Suppressor macrophage (primary cell): ENCODE measurements at places on chromosomes 7 and 10.
A peak's percentile ranks its signal among the peaks of the same experiment; 100 is the strongest.

GRCh38 chr7:23356726-23357125, 57.6 kb downstream of the MALSU1 start:
- DNase-seq: no peak

- peak; percentile 83 for DNase-seq
Measured at GRCh38 chr7:39609113-39609934, 14.0 kb upstream of the RALA start.

DNA sequence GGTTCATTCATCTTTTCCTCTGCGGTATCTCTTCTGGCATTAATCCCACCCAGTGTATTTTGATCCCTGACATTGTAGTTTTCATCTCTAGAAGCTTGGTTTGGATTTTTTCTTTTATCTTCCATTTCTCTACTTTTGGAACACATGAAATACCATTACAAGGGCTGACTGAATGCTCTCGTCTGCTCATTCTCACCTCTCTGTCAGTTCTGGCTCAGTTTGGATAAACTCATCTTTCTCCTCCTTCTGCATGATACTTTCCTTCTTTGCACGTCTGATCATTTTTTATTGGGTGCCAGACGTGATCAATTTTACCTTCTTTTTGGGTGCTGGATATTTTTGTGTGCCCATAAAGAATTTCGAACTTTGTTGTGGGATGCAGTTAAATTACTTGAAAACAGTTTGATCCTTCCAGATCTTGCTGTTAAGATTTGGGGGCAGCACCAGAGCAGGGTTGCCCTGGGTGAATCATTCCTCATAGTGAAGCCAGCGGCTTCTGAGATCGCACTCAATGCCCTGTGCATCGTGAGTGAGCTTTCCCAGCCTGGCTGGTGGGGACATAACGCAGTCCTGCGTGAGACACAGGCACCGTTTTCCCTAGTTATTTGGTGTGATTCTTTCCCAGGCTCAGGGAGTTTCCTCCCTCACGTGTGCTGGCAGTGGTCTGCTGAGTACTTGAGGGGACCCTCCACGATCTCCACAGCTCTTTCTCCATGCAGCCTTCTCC, 53.8 kb downstream of the LHPP start:
- no peak for DNase-seq

DNA sequence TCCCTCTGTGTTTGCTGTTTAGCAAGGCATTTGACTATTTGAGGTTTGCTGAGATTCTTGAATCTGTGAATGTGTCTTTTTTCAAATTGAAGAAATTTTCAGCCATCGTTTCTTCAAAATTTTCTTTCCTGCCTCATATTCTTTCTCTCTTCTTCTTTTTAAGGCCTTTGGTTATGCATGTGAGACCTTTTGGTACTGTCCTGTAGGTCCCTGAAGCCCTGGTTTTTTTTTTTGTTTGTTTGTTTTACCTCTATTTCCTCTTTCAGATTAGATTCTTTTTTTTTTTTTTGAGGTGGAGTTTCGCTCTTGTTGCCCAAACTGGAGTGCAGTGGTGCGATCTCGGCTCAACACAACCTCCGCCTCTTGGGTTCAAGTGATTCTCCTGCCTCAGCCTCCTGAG, 45.3 kb downstream of the MLLT10 start:
- DNase-seq: no peak

DNA sequence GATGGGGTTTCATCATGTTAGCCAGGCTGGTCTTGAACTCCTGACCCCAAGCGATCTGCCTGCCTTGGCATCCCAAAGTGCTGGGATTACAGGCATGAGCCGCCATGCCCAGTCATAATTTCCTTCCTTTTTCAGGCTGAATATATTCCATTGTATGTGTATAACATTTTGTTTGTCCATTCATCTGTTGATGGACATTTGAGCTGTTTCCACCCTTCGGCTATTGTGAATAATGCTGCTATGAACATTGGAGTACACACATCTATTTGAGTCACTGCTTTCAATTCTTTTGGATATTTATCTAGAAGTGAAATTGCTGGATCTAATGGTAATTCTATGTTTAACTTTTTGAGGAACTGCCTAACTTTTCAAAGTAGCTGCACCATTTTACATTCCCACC, 34.6 kb downstream of the TLX1 start:
- no peak for DNase-seq

DNA sequence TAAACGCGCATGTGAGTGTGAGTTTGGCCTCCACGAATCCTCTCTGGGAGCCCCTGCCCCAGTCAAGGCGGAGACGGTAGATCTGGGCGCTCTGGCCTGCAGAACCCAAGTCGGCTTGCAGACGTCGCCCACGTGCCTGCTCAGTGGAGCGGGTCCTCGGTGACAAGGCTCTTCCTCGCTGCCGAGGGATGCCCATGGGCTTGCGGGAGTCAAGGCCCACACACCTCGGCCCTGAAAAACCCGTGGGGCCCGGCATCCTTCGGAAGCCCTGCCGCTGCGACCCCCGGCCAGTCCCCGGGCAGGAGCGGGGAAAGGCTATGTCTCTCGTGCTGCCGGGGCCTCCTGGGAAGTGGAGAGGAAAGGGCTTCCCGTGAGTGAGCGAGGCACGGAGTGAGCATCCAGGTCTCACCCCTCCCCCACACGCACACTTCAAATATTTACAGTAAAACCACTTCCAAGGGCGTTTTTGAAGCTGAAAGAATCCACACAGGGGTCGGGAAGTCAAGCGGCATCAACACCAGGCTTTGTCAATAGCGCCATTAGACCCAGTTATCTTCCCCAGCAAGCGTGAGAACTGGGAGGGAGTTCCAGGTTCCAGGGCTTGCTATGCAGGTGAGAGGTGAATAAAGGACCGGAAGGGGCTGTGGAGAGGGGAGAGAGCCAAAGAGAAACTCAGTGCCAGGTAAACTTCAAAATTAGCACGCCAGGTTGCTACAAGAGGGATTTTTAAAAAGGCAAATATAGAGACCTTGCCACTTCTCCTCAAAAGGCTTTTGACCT, 1.1 kb upstream of the MNX1 start:
- no peak for DNase-seq

GRCh38 chr7:96016056-96016586, 243.8 kb downstream of the DYNC1I1 start:
- DNase-seq: no peak

DNA sequence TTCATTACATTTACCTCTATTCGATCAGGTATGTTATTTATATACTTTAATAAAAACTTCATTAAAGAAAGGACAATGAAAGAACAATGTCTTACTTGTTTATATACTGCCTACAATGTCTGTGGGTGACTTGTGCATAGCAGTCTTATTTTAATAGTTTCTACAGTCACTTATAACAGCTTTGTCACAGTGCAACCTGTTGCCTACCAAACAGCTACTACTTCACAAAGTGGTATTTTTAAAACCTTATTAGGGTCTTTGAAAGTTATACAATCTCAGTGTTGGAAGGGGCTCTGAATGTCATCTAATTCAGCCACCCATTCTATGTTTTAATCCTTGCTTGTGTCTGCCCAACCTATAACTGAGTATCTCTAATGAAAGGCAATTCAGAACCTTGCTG, 19.0 kb downstream of the MTPN start:
- no peak for DNase-seq

DNA sequence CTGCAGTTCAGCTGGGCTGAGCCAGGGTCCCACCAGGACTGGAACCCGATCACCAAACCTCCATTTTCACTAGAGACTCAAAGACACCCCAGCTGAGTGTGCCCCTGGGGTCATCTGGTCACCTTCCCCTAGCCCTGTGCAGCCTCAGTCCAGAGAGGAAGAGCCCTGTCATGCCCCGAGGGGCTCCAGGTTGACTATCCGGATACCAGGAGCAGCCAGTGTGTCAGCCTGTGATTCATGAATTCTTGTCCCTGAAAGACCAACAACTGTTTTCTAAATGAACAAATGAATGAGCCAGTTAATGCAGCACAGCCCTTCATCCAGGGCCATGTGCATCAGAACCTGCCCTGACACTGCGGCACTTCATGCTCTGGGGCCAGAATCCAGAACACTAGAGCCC, 201.9 kb upstream of the TCERG1L start:
- DNase-seq: no peak

DNA sequence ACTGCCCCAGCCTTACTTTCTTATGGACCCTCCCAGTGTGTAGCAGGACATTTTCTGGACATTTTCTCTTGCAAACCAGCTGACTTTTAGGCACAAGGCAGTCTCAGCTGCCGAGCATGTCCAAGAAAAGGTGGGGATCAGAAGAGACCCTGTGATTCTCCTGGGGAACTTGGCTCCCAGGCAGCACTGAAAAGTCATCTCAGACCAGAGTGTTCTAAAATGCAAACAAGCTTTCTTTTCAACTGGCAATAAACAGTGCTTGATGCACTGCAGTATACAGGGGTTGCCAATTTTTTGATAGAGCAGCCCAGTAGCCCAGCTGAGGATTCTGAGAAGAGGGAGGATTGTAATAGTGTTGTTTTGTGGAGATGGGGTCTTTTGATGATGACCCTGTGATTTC, 168.0 kb upstream of the PHYHIPL start:
- DNase-seq: no peak

GRCh38 chr10:133142523-133143199, 17.4 kb upstream of the KNDC1 start:
- no peak for DNase-seq

GRCh38 chr10:125153703-125154490, 6.5 kb downstream of the CTBP2 start:
- peak; percentile 37 for DNase-seq

DNA sequence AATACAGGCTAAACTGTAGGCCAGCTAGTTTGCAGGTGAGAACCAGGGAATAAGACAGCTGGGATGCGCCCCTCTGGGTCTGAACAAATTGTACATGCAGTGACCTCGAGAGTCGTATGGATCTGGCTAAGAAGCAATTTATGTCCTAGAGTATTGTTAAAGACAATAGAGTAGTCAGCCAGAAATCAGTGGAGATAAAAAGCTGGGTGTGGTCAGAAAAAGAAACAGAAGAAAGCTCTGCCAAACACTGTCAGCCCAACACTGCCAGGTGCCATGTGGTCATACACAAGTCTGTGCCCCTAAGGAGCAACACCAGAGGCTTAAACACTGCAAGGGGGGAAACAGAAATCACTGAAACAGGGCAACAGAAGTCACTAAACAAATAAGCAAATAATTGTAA, 62.2 kb downstream of the CNOT4 start:
- no peak for DNase-seq

- DNase-seq: no peak
Measured at GRCh38 chr7:54678763-54679489, 80.1 kb downstream of the SEC61G start.

GRCh38 chr7:50355817-50356178, 51.3 kb downstream of the IKZF1 start:
- peak; percentile 82 for DNase-seq

DNA sequence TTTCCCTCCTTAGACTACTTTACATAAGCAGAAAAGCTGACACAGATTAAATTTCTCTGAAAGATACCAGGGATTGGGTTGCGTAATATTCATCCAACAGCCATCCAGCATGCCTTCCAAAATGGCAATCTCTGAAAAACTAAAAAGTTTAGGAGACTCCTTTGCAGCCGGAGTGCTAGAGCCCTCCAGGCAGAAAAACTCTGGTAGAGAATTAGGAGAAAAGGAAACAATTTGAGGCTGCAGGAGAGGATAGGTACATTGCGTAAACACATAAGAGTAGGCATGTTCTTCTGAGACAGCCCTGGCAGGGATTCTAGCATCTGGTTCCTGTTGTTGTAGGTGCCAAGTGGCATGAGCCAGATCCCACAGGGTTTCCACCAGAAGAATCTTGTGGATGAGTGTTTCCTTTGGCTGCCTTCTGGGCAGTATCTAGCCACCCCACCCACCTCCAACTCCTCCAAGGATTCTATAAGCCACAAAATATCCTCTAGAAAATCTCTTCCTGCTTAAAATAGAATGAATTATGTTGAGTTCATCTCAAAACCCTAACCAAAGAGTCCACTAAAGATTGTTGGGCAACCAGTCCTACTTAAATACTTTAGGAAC, 402.4 kb downstream of the HGF start:
- DNase-seq: no peak

- peak; percentile 52 for DNase-seq
Measured at GRCh38 chr10:92850185-92850584, 1.9 kb downstream of the EXOC6 start.

DNA sequence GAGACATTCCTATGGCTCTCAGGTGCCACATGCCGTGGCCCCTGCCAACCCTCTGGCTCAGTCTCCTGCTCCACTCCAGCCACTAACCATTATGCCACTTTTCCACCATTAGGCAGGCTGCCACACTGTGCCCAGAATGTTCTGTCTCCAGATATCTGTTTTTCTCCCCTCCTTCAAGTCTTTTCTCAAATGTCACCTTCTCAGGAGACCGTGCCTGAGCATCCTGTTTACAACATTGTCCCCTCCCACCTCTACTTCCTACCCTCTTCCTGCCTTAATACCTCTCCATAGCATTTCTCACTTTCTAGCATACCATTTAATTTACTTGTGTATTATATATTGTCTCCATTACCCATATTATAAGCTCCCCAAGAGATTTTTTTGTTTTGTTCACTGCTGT, 162.5 kb upstream of the LYZL2 start:
- DNase-seq: no peak

GRCh38 chr7:138328215-138328614, 131.8 kb upstream of the TRIM24 start:
- no peak for DNase-seq

DNA sequence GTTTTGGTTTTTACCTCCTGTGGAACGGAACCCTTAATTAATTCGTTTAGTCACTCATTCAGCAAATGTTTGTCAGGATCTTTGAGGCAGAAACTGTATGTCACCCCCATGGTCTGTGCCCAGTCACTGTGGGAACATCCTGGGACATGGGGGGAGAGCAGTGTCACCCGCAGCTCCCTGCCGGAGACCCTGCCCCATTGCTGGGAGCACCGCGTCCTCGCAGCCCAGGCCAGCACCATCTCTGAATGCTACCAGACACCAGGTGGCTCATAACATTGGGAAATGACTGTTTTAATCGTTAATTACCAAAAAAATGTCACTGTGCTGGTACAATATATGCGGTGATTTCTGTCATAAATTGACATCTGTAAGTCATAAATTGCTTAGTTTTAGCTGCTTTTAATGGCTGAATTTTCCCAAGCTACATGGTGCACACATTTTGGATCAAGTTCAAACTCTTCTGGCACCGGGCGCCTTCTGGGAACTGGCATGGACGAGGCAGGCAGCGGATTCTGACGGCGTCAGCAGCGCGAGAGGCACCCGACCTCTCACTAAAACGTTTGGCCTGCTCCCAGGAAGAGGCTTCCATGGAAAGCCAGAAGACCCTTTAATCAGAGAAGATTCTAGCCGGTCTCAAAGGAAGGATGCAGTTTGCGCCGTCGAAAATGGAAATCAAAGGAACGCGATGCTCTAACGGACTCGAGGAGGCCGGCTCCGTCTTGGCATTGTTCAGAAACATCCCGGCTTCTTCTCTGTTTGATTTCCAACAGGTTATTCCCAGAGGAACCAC, 184.2 kb downstream of the ADARB2 start:
- no peak for DNase-seq

GRCh38 chr10:124253006-124253405, 159.6 kb upstream of the CHST15 start:
- no peak for DNase-seq

GRCh38 chr10:16728266-16728665, 89.0 kb downstream of the RSU1 start:
- DNase-seq: no peak
